ENCODE measurements at places on chromosomes 11 and 22.

DNA sequence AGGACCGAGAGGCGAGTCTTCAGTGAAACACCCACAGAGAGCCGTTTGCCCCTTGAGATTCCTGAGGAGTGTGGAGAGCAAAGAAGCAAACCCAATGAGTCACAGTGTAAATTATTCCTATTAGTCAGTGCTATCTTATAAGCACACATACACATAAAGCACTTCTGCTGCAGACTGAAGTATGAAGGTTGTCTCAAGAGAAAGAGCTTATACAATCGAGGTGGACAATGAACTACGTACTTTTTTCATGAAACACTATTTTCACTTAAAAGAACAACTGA, 37.3 kb downstream of the GALNT18 start:
- DNase-seq: no peak

DNA sequence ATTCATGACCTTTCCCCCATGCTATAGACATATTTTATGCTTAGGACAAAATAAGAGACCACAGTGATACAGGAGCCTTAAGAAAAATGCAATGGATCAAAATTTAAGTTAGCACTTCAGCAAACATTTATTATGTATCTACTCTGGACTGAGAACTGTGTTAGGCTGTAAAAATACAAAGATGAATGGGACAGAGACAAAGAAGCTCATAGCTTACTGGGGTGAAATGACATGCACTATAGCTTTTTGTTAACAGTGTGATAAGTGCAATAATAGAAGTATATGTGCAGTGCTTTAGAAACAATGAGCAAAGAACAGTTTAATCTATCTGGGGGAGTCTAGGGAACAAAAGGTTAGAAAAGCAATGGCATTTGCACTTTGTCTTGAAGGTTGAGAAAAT, 1543.1 kb downstream of the FAM181B start:
- DNase-seq: no peak

DNA sequence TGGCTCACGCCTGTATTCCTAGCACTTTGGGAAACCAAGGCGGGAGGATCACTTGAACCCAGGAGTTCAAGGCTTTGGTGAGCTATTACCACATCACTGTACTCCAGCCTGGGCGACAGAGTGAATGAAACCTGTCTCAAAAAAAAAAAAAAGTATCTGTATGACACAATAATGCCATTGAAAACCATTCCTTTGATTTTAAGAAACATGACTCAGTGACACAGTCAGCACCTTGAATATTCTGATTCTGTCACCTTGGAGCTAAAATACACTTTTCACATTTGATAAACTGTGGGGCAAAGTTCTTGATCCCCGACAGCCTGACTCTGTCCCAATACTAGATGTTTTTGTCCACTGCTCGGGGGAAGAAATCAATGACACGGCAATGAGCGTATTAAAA, 16.7 kb upstream of the ELFN2 start:
- no peak for DNase-seq

GRCh38 chr11:65204646-65205601, 23.2 kb downstream of the CAPN1 start:
- no peak for DNase-seq

GRCh38 chr11:94513091-94513490, 830 bp downstream of the C11orf97 start:
- DNase-seq: no peak

- no peak for DNase-seq
Measured at GRCh38 chr11:46047520-46047919, 73.7 kb downstream of the PHF21A start.

DNA sequence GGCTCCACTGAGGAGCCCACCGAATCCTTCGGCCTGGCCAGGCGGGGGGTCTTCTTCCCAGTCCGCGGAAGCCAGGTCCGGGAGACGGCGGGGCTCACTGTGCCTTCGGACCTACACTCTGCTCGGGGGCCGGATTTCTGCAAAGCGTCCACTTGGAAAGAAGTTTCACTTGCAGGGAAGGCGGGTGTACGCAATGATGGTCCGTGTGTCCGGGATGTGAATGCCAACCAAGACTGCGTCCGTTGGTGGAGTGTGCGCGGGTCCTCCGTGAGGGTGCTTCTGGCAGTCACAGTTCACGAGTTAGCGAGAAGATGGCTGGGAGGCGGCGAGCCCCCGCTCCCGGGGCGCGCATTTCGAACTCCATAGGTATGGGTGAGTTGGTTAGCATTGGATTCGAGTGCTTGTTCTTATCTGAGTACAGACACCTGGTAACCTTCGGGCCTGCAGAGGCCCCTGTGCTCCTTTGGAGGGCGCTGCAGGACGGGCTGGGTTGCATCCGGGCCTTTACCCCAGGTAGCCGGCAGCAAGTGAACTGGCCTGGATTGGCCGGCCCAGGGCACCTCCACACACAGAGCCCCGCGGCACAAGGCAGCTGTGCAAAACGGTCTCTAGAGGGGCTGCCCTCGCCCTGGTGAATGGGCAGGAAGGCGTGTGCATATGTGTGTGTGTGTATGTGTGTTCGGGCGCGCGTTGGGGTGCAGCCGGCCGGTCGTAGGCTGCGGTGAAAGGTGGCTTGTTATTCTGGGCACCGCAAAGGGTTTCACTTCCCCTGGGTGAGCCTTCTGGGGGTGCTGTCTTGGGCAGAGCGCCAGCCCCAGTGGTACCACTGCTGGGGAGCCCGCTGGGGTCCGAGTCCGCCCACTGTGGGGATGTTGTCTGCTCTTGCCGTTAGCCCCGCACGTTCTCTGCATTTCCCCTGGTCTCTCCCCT, 13.3 kb upstream of the CYP2R1 start:
- no peak for DNase-seq

- DNase-seq: no peak
Measured at GRCh38 chr11:82176365-82176764, 557.3 kb downstream of the FAM181B start.

DNA sequence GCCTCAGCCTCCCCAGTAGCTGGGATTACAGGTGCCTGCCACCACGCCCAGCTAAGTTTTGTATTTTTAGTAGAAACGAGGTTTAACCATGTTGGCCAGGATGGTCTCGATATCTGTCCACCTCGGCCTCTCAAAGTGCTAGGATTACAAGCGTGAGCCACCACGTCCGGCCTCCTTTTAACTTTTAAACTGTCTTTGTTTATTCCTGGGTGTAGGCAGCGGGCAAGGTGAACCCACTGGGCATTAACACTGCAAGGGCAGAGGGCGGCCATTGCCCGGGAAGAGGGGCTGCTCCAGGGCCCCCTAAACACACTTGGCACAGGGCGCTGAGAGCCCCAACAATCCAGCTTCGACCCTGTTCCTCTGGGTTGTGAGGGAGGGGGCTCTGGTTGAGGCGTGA, 693.6 kb downstream of the BRD1 start:
- DNase-seq: no peak

All from activated CD4-positive, CD25-positive, alpha-beta regulatory T cell treated with anti-CD3 and anti-CD28 coated beads, Interleukin-2, amount 50 U/mL, for 16 hours (primary cell).